Effector memory CD4-positive, alpha-beta T cell (primary cell): ENCODE measurements at places on chromosomes 7 and 10.

GRCh38 chr10:131728286-131729228, 172.3 kb upstream of the PPP2R2D start:
- no peak for DNase-seq

GRCh38 chr10:42768581-42769152, 13.9 kb upstream of the BMS1 start:
- no peak for DNase-seq

DNA sequence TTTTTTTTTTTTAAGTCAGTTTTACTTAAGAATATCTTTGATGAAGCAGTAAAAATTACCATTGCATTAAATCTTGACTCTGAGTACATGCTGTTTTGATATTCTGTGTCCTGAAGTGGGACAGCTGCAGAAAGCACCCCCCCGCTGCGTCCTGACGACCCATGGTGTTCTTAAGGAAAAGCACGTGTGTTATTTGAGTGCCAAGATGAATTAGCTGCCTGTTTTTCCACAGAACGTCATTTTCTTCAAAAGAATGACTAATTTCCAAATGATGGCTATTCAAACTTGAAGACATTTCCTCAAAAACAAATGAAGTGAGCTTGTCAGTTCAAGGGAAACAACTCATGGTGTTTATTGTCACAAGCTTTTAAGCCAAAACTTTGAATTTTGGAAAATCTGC, 45.9 kb downstream of the CREM start:
- no peak for DNase-seq

DNA sequence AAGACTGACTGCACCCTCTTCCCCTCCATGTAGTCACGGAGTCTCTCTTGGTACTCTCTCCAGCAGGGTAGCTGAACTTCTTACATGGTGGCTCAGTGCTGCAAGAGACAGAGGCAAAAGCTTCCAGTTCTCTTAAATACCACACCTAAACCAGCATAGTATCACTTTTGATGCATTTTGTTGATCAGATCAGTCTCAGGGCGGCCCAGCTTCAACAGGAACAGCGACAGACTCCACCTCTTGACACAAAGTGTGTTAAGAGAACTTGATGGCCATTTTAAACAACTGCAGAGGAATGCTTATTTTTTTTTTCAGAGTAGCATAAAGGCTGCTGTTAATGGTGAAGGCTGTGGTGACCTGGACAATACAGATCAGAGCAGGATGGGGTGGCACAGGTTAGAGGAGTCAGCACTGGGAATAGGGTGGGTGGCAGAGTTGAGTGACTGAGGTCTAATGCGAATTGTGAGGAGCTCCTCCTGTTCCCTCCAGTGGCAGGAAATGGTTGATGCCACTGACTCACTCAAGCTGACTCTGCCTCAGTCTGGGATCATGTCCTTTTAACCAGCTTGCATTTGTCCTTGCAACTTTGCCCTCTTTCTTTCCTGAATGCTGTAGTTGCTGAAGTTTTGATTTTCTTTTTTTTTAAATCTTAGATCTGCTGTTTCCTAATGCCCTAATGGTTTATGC, 17.3 kb downstream of the MGAM start:
- no peak for DNase-seq

DNA sequence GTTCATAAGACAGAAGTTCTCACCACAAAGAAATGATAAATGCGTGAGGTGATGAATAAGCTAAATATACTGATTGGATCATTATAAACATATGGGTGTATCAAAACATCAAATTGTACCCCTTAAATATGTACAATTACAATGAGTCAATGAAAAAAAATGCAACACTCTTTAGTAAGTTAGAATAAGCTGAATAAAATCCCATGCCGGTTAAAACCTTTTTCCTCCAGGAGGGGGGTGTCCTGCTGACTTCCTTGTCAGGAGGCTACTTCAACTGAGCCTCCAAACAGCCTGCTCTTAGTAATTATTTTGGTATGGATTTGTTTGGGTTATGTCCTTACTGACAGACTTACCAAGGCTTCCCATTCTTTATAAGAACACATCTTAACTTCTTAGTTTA, 649.1 kb downstream of the INHBA start:
- DNase-seq = no peak

DNA sequence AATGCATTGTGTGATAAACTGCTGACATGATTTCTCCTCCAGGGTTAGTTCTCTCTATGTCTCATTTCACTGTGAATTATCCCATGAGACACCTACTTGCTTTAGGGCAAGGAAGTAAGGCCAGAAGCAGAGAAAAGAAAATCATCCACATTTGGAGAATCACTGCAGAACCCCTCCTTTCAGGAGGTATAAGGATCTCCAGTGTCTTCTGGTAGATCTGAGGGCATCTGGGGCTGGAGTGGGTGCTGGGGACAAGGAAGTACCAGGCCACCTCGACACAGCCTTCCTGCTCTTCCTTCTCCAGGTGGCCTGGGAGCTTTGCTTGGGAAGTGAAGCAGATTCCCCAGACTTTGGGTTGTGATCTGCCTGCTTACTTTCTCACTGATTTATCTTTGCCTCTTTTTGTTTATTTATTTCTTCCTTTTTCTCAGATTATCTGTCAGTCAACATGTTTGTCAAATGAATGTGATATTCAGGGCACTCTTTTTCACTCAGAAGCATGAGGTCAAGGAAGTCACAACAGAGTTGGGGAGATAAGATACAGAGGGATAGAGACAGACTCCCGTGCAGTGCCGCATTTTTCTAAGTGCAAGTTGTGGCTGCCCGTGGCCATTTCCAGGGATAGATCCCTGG, 12.4 kb upstream of the CAMK2G start:
- DNase-seq = no peak

GRCh38 chr7:84829719-84830118, 357.1 kb downstream of the SEMA3D start:
- DNase-seq = no peak

GRCh38 chr7:143492799-143493739, 15.4 kb downstream of the TAS2R41 start:
- no peak for DNase-seq

- no peak for DNase-seq
Observed at GRCh38 chr7:124552217-124552616, 213.4 kb downstream of the GPR37 start.

- no peak for DNase-seq
Observed at GRCh38 chr10:48946332-48946731, 6.7 kb upstream of the LRRC18 start.

- no peak for DNase-seq
Observed at GRCh38 chr10:49151025-49151445, 17.2 kb upstream of the FAM170B start.

- DNase-seq = no peak
Observed at GRCh38 chr7:41135511-41135910, 567.4 kb downstream of the INHBA start.

DNA sequence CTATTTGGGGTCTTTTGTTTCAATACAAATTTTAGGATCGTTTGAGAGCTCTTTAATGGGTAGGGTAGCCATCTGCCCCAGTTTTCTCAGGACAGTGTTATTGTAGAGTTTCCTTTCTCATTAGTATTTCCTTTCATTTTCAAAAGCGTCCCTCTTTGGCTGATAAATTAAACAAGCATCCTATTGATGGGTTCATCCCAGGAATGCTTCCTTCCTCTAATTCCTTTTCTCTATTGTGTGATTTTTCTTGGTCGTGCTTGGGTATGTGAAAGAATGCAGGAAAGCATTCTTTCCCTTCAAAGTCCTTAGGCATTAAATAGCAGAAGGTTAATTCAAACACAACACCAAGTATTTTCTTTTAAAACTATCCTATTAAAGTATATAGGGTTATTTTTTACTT, 14.0 kb downstream of the SLC13A1 start:
- DNase-seq = no peak

DNA sequence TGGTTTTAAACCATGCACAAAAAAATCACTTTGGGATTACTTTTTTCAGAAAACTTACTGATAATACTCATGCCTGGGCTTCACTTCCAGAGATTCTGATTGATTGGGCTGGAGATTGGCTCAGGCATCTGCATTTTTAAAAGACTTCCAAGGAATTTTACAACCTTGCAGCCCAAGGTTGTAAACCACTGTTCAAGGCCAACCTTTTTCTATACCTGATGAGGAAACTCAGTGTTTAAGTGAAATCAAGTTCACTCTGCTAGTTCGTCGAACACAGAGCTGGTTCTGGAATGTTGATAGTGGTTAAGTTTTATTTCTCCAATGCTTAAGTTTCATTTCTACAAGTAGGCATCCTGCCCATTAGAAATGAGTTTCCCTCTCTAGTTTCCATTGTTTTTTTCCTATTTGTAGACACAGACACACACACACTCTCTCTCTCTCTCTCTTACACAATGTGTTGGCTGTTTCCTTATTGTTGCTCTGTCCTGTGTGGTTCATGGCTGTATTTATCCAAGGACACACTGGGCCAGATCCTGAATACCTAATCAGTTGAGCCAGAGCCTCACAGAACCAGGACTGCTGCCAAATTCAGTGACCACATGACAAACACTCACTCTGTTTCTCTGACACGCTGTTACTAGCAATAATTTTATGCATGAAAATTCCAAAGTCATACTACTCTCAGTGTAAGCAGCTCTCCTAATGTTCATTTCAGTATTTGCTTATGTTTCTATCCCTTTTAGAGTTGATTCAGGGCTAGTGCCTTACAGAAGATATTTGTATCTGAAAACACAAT, 3.7 kb upstream of the IFIT1B start:
- DNase-seq = no peak

DNA sequence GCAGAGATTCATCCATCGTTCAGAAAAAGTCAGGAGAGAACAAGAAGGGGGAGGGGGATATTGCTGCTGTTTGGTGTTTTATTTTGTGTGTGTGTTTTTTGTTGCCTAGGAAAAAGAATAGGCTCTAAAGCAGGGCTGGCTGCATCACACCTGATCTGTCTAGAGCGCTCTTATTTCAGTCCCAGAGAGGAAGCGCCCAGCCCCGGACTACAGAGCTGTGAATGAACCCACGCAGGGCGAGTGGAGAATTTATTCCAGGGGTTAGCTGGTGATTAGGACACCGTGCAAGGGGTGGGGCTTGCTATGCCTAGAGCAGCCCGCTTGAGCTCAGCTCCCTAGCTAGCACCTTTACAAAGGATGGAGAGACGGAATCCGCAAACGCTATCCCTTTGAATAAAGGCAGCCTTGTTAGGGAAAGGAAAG, 621 bp upstream of the FAM13C start:
- no peak for DNase-seq

GRCh38 chr7:104328970-104329825, 795 bp downstream of the LHFPL3 start:
- no peak for DNase-seq

- no peak for DNase-seq
Observed at GRCh38 chr7:50544992-50545391, 20.2 kb downstream of the DDC start.

DNA sequence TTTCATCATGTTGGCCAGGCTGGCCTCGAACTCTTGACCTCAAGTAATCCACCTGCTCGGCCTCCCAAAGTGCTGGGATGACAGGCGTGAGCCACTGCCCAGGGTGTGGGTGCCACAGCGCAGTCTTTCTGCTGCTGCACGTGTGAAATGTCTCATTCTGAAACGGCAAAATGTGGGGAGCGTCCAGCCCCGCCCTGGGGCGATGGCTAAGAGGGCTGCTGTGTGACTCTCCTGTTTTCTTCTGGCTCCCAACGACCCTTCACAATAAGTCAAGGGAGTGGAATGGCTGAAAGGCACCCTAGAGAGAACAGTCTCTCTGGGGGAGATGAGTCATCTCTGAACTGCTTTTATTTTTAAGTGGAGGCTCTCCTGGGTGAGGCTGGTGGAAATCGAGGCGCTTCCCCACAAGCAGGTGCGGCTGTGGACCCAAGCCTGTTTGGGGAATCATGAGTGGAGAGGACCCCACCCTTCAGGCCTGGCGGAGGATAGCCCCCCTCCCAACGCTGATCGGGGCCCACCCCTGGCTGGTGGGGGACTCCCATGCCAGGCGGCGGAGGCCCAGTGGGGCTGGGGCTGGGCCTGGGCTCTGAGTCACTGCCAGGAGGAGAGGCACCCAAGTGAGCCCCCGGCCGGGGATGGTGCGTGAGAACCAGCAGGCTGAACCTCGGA, 18.0 kb downstream of the ADAP1 start:
- DNase-seq = no peak

- DNase-seq = no peak
Observed at GRCh38 chr10:72037266-72037665, 51.1 kb downstream of the SPOCK2 start.

GRCh38 chr10:83930-84530, 34.9 kb upstream of the TUBB8 start:
- DNase-seq = no peak

DNA sequence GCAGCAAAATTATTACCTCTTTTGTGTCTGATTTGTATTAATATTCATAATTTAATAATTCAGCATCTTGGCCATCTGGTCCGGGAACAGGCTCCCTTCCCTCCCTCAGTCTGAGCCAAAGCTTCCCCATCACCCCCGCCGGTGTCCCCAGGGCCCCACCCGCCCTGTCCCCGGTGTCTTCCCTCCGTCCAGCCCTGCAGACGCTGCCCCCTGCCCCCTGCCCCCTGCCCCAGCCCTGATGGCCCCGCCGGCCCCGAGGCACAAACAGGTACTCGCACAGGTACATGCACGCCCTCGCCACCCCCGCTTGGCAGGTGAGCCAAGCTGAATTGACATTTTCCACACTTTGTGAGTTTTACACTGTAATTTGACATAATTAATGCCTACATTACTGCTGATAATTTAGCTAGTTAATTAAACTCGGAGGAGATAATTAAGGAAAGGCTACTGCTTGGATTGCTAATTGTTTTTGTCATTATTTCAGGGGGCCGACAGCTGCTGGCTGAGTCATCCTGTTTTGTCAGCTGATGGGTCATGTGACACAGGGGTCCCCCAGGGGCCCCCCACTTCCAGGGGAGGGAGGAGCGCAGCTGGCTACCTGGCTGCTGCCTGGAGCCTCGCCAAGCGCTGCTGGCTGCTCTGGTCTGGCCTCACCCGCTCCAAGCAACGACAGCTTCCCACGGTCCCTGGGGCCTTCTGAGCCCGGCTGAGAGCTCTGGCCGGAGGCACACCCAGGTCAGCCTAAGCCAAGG, 36.6 kb downstream of the MICALL2 start:
- DNase-seq = no peak

DNA sequence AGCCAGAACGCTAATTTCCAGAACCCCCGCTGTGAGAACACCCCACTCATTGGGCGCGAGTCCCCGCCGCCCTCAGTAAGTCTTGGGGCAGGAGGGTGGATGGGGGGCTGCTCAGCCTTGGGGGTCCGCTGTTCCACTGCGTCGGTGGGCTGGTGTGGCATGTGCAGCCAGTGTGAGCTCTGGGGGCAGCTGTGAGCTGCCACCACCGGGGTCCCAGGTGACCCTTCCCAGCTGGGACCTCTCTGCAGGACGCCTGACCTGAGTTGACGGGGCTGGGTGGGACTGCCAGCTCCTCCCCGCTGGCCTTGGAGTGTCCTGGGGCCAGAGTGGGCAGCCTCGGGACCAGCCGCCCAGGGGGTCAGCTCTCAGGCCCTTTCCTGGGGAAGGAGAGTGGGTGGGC, 27.2 kb downstream of the TTYH3 start:
- DNase-seq = no peak

DNA sequence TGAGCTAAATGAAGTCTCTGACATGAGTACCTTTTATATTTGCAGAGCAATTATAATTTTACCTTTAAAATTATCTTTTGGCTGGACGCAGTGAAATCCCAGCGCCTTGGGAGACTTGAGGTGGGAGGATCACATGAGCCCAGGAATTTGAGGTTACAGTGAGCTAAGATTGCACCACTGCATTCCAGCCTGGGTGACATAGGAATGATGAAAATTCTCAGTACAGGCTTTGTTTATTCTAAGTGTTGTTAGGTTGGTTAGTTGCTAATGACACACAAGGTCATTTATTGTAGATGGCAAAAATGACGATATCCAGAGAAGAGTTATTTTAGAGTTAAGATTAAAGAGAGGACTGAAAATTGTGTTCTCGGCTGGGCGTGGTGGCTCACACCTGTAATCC, 87.6 kb downstream of the XRCC2 start:
- DNase-seq = no peak
